Brain (organoid and tissue), 16 donors: ENCODE measurements at places on chromosomes 7 and 10. TPM values are rescaled to one million over a fixed set of nuclear protein-coding genes. Genes with fewer than 3 reads are reported as not detected.

KNDC1 gene
- polyA plus RNA-seq: 12.0 TPM

STEAP1B gene
- 2.9 TPM for polyA plus RNA-seq

MDFIC gene
- polyA plus RNA-seq: 1.2 TPM

SPAG6 gene
- polyA plus RNA-seq: 16.3 TPM

GIMAP1 gene
- 1.1 TPM for polyA plus RNA-seq

ANXA8 gene
- polyA plus RNA-seq: not detected

PNLIPRP3 gene
- polyA plus RNA-seq: not detected

PLPP4 gene
- polyA plus RNA-seq: 4.6 TPM

AIFM2 gene
- 3.9 TPM for polyA plus RNA-seq

HNRNPF gene
- polyA plus RNA-seq: 227 TPM

DRGX gene
- 0.12 TPM for polyA plus RNA-seq

CALCR gene
- not detected for polyA plus RNA-seq

AGR2 gene
- polyA plus RNA-seq: 2.0 TPM

CACUL1 gene
- 5.5 TPM for polyA plus RNA-seq

CYP17A1 gene
- 0.24 TPM for polyA plus RNA-seq

OR6B1 gene
- polyA plus RNA-seq: not detected

TUBAL3 gene
- 0.24 TPM for polyA plus RNA-seq
